ENCODE measurements at places on chromosomes 1 and 21. TPM values are rescaled to one million over a fixed set of nuclear protein-coding genes. Genes with fewer than 3 reads are reported as not detected.

Gene TIE1
- total RNA-seq, result not detected

Gene TDRD5
- total RNA-seq, result 0.08 TPM

Gene SLC50A1
- 35.4 TPM for total RNA-seq

Gene FGGY
- 2.4 TPM for total RNA-seq

Gene ANKRD45
- not detected for total RNA-seq

Gene SPATA21
- total RNA-seq, result 0.05 TPM

Gene CD1B
- total RNA-seq, result not detected

Gene MANEAL
- 25.5 TPM for total RNA-seq

Gene EXTL1
- total RNA-seq, result not detected

Gene AMY1B
- total RNA-seq, result not detected

Gene GSTM3
- 24.6 TPM for total RNA-seq

Gene C1orf185
- total RNA-seq, result not detected

Gene AKR1A1
- 80.2 TPM for total RNA-seq

Gene IL20
- total RNA-seq, result not detected

Gene TGFB2
- 14.0 TPM for total RNA-seq

Gene PALMD
- 0.46 TPM for total RNA-seq

Gene MYCL
- 1.4 TPM for total RNA-seq

Gene AIDA
- 57.1 TPM for total RNA-seq

Gene GLUL
- 18.3 TPM for total RNA-seq

Gene AGPAT3
- 23.7 TPM for total RNA-seq

Gene GBP3
- 0.77 TPM for total RNA-seq

Gene TTC22
- total RNA-seq, result not detected

Gene ZNF672
- total RNA-seq, result 19.0 TPM

Gene DIO1
- not detected for total RNA-seq

Gene IBA57
- total RNA-seq, result 4.9 TPM

Gene MRAP
- total RNA-seq, result not detected

Gene LYPD8
- 0.12 TPM for total RNA-seq

Gene GNG4
- 13.5 TPM for total RNA-seq

Gene FCAMR
- not detected for total RNA-seq

Gene MAN1C1
- total RNA-seq, result 0.21 TPM

Gene CLCA4
- total RNA-seq, result not detected

Gene ZNF669
- 4.0 TPM for total RNA-seq

Gene CFHR3
- 0.20 TPM for total RNA-seq

Gene LCE3E
- not detected for total RNA-seq

Gene PPFIA4
- total RNA-seq, result 0.40 TPM

Gene ZYG11A
- 2.3 TPM for total RNA-seq

Gene CD1D
- total RNA-seq, result 0.10 TPM

Gene KPNA6
- 15.5 TPM for total RNA-seq

Gene VWA5B1
- not detected for total RNA-seq

Gene TTC24
- total RNA-seq, result not detected

Measured in A549 treated with GW870086 at 1 μM for 4 hours (cell line).